ENCODE measurements at places on chromosomes 11 and 22.

DNA sequence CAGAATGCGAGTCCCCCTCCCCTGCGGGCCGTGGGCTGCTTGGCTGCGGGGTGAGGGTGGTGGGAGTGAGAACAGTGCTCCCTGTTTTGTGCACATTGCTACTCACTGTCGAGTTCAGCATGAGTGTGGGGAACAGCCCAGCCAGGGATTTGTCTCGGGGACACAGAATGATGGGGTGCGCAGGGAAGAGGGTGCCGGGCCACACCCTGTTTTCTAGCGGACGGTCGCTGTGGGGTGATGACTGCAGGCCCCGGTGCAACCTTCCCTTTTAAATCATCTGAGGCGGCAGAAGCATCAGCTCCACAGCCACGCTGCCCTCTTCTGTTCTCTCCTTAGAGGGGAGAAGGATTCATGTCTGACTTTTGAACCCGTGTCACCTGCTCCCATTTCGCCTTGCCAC is 1051.2 kb downstream of the TBC1D22A start:
- no peak for DNase-seq

DNA sequence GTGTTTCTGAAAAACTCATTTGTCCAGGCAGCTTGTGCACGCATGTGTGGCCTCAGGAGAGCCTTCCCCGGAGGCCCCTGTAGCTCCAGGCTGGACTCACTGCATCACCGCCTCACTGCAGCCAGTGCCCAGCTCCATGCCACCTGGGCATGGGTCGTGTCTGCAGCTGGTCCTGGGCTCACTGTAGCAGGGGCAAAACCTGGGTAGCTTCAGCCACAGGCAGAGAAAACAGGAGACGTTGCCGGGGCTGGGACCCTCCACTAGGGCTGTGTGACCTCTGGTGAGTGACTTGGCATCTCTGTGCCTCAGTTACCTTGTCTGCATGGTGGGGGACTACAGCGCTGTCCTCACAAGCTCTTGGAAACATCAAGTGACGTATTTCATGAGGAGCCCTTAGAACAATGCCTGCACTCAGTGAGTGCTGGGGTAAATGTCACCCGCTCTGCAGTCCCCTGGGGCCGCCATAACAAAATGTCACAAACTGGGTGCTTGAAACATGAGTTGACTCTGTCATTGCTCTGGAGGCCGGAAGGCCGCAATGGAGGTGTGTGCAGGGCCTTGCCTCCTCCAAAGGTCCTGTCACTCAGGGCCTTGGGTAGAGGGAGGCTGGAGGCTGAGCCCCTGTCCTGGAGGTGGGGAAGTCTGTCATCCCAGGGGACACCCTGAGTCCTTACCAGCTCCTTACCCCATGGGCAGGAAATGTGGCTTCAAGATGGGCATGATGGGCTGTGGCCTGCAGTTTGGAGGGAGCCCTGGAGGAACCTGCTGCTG is 488.7 kb downstream of the TBC1D22A start:
- no peak for DNase-seq

DNA sequence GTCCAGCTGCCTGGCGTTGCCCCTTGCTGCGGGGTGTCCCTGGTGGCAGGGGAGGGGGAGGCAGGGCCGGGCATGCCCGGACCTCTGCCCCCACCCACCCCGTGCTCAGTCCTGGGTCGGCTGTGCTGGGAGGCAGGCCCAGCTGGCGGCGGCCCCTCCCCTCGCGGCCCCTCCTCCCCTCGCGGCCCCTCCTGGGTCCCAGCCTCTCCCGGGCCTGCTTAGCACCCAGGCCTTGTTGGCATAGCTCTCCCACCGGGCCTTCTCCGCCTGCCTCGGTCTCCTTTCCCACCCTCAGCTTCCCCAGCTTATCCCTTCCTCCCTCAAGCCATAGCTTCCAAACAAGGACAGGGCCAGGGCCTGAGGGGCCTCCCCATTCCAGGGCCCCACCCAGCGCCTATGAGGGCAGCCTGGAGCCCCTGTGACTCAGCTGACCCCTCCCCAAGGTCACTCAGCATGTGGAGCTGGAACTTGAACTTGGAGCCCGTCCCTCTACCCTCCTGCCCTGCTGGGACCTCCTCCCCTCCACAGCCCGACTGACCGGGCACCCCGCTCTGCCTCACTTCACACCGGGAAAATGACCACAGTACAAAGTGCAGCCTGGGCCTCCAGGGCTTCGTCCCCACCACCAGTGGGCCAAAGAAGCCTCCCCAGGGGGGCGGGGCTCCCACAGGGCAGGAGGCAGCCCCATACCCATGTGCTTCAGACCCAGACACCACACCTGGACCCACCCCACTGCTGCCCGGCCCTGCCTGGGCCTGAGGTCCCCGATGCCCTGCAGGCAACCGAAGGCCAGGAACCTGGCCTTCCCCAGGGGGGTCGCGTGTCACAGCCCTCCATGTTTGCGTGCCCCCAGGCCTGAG is 1.2 kb downstream of the EPS8L2 start:
- no peak for DNase-seq

GRCh38 chr11:71251761-71252268 is 562 bp downstream of the SHANK2 start:
- DNase-seq = no peak

- DNase-seq = no peak
Measured at GRCh38 chr11:123055191-123055901, 6.6 kb downstream of the HSPA8 start.

GRCh38 chr11:134159652-134160051 is 64.1 kb downstream of the NCAPD3 start:
- no peak for DNase-seq

DNA sequence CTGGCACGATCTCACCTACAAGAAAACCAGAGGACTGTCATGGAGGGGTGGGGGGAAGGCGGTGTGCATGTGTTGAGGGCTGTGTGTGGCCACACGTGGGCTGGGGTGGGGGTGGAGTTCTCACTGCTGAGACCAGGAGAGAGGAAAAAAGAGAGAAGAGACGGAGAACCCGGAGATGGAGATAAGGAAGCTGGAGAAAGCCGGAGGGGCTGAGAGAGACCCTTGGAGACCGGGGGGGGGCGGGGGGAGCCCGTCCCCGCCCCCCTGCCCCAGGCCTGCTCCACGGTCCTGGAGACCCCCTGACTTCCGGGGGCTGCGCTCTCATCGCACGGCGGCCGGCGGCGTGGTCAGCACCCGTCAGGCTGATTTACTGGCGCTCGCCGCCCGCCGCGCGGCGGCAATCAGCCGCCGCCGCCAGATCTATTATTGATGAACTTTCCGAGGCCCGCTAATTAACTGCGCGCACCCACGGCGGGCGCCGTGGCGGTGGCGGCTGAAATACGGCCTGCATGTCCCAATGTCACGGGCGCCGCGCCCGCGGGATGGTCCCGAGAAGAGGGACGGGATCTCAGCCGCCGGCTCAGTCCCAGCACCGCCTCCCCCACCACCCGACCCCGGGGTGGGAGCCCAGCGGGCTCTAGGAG is 187.4 kb downstream of the MN1 start:
- no peak for DNase-seq

DNA sequence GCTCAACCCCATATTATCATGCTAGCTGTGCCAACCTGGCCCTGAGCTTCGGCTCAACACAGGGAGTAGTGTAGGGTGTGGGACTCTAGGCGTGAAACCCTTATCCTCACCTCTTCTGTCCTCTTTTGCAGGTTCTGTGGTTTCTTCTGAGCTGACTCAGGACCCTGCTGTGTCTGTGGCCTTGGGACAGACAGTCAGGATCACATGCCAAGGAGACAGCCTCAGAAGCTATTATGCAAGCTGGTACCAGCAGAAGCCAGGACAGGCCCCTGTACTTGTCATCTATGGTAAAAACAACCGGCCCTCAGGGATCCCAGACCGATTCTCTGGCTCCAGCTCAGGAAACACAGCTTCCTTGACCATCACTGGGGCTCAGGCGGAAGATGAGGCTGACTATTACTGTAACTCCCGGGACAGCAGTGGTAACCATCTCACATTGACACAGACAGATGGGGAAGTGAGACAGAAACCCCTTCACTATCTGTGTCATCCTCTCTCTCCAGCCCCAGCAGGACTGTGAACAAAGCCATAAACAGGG is 76.4 kb downstream of the GGTLC2 start:
- DNase-seq = no peak

DNA sequence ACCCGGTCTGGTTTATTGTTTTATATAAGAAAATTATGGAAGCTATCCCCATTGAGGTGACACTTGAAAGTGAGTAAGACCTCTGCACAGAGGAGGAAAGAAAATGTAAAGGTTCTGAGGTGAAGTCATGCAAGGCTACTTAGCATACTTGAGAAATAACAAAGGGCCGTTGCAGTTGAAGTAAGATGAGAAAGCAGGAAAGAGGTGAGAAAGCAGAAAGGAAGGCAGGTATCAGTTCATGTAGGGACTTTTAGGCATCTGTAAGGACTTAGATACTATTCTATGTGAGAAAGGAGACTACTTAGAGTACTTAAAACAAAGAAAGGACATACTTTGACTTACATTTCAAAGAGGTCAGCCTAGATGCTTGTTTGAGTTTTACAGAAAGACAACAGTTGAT is 84.7 kb downstream of the CASP12 start:
- no peak for DNase-seq

DNA sequence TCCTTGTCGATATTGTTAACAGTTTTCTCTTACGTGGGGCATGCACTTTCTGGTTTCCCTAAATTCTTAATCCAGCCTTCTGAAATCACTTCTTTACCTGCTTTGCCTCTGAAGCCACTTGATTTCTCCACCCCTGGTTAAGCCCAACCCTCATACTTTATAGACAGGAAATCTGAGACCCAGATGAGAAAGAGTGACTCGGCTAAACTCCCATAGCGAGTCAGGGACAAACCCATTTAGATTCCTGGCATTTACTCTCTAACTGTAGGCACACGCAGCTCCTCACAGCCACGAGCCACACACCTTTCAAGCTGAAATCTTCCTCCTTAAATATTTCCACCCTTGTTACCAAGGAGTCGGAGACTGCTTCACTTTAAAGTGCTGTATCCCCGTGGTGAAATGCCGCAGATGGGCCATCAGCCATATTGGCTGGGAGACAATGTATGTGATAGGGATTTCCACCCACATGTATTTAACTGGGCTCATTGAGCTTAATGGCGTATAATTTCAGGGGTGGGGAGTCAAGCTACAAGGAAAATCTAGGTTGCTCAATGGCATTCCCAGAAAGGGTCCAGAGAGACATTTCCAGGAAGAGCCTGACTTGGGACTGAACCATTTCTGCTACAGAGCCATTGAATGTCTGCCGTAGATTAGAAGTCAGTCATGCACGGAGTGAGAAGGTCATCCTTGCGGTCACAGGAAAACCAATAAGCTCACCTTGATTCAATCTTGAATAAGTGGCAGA is 49.9 kb upstream of the GRK3 start:
- no peak for DNase-seq

DNA sequence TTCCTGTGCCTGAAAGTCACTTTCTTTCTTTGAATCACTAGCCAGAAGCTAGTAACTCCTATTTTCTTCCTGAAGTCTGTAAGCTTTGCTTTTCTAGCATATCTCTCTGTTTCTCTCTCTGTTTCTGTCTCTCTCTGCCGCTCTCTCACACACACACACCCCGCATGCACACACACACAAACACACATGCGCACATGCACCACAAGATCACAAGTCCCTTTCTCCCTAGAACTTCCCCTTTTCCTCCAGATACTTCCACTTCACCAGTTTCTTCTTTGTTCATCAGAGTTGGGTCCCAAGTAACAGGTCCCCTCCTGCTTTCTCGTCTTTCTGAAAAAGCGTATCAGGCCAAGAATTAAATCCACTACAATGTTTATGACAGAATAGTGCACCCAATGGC is 148.5 kb upstream of the HSD17B12 start:
- DNase-seq = no peak

GRCh38 chr11:11816511-11817314 is 25.1 kb upstream of the USP47 start:
- DNase-seq = no peak

- no peak for DNase-seq
Measured at GRCh38 chr22:38176170-38176741, 5.4 kb downstream of the PLA2G6 start.

GRCh38 chr11:120775986-120776951 is 247.6 kb upstream of the TBCEL start:
- DNase-seq = no peak

DNA sequence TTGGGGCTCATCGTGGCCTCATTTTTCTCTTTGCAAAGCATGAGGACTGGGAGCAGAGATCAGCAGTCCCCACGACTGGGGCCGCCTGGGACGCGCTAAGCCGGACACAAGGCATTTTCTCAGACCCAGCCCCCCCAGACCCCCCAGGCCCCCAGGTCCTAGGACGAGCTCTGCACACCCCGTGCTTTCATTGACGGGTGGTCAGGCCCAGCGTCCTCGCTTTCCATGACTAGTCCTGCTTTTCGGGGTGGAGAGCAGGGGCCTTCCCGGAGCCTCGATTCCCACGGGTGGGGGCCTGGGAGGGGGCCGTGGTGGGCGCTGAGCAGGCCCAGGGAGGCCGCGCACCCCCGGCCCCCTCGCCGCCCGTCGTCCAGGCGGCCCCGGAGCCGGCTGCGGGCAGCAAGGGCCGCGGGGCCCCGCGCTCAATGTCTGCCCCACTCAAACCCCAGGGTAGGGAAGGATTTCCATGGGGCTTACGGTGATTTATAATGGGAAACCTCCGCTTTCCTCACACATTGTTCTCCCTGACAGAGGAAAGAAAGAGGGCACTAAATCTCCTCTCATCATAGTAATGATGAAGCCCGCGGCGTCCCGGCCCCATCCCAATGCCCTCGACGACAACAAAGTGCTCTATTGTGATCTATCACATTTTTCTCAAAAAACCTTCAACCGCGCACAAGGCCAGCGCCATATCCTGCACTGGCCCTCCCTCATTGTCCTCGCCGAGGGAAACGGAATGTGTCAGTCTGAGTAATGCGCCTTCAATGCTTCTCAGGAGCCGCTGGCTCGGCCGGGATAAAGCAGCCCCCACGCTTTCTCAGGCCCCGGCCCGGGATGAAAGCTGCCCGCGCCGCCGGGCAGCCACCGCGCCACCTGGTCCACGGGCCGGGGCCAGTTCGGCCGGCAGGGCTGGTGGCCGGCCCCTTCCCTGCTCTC is 10.4 kb upstream of the LINC01488 start:
- DNase-seq = no peak

All from NCI-H2107 (cell line).